ENCODE measurements at places on chromosomes 1 and 21.
A peak's percentile ranks its signal among the peaks of the same experiment; 100 is the strongest.

DNA sequence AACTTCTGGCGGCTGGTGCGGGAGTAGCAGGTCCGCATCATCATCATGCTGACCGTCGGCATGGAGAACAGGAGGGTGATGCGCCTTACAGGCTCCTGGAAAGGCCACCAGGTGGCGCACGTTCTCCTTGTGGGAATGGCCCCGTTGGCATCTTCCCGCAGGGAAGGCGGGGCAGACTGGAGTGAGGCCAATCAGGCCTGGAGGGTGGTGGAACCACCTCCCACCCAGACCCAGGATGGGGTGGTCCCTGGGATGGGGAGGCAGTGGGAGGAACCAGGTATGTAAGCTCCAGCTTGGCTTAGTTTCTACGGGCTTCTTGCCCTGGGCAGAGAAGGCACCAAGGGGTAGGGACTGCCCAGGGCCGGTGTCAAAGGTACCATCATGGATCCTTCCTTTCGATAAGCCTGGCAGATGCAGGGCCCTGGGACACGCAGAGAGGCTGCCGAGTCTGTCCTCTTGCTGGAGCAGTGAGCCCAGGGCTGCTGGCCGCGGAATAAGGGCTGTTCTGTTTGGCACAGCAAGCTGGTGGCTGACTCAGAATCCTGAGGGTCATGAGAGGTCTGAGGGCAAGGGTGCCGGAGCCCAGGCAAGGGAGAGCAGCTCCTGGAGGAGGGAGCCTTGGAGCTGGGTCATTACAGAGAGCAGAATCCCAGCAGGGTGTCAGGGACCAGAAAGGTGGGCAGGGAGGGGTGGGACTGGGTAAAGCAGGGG, 8.7 kb upstream of the LGR6 start:
- peak; percentile 88 for DNase-seq

GRCh38 chr21:27633631-27634030, 666.7 kb upstream of the ADAMTS5 start:
- no peak for DNase-seq

GRCh38 chr1:195740862-195741261, 867.4 kb downstream of the KCNT2 start:
- no peak for DNase-seq

- DNase-seq, result peak; percentile 87
Measured at GRCh38 chr1:205711105-205712048, 31.1 kb upstream of the SLC45A3 start.

GRCh38 chr1:105544475-105544874, 1512.0 kb upstream of the PRMT6 start:
- DNase-seq, result no peak

DNA sequence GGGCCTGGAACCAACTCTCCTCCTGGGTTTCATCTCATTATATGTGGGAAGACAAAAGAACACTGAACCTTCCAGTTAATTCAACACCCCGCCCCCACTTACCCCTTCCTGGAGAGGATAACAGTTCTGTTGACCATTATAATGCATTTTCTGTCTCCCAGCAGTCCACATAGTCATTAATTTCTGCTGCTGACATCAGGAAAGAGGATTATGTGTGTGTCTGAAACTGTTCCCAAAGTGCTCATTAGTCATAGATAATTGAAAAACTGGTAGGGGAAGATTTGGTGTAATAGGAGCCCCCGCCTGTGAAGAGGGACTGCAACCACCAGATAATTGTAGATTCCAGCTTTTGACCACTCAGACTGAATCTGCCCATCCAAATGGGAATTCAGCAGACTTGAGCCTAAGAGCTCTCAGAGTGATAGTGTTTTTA, 208.7 kb downstream of the FGGY start:
- DNase-seq, result no peak

All from hematopoietic multipotent progenitor cell treated with erythropoietin and hydrocortisone succinate and interleukin-3 and kit ligand, for 8 days (in vitro differentiated cells).